Activated effector memory CD4-positive, alpha-beta T cell treated with anti-CD3 and anti-CD28 coated beads, Interleukin-2, amount 50 U/mL, for 16 hours (primary cell): ENCODE measurements at places on chromosomes 6 and 20.

GRCh38 chr6:144158133-144158532 lies 7.8 kb downstream of the STX11 start:
- no peak for DNase-seq

GRCh38 chr6:50657513-50657912 lies 55.8 kb upstream of the TFAP2D start:
- no peak for DNase-seq

GRCh38 chr20:53923566-53924369 lies 146.6 kb downstream of the BCAS1 start:
- no peak for DNase-seq

DNA sequence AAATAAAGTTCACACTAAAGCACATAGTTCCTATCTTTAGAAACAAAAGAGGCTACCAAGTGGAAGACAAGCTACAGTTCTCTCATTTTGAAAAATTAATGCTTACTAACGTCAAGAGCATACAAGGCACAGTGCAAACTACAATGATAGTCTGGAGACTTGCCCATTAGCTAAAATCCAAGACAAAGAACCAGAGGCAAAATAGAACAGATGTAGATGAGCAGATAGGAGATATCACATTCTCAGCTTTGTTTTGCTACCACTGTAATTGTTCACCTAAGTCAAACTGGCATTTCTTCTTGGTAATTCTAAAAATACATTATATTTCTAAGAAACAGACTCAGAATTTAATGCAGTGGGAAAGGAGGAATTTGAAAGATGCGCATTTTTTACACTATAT lies 5.2 kb downstream of the TMEM30A start:
- DNase-seq: no peak

GRCh38 chr6:4179960-4180651 lies 44.7 kb upstream of the ECI2 start:
- no peak for DNase-seq

DNA sequence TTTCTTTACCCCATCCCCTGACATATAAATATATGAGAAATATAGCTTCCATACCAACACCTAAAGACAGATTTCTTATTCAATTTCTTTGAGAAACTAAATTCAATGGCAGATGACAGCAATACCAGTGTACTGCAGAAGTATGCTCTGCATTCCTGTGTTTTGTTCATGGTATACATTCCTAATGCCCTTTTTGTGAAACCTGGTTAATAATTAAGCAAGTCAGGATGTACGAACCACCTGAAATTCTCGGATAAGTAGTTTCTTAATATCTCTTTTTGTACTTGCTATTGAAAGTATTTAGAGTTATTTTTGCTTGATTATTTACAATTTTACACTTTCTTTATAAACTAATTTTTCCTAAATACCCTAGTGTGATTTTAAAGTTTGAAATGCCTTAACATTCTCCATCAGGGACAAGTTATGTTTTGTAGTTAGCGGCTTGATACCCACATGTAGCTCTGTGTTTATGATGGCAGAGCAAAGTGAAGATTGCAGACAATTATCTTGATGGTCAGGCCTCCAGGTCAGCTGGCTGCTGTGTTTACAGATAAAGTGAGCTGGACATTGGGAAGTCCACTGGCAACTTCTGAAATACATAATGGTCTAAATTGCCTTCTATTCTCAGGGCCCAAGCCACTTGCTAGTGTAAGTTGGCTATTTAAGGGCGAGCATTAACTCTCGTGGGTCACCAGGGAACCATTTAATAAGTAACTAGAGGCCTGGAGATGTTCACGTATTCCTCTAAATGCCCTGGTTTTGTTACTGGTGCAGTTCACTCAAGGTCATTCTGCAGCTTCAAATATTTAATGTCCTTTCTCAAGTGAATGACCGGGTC lies 58.2 kb downstream of the PLCB1 start:
- no peak for DNase-seq

GRCh38 chr6:32096087-32096393 lies 13.1 kb downstream of the TNXB start:
- no peak for DNase-seq

- no peak for DNase-seq
These were observed 111.8 kb downstream of the CHD6 start for GRCh38 chr20:41506192-41506915.

- DNase-seq: no peak
These were observed 31.4 kb downstream of the LINC00237 start for GRCh38 chr20:21074605-21075336.

GRCh38 chr6:46393161-46393939 lies 97.9 kb downstream of the RCAN2 start:
- DNase-seq: no peak

- no peak for DNase-seq
These were observed 108.0 kb downstream of the CHD6 start for GRCh38 chr20:41510224-41510623.

DNA sequence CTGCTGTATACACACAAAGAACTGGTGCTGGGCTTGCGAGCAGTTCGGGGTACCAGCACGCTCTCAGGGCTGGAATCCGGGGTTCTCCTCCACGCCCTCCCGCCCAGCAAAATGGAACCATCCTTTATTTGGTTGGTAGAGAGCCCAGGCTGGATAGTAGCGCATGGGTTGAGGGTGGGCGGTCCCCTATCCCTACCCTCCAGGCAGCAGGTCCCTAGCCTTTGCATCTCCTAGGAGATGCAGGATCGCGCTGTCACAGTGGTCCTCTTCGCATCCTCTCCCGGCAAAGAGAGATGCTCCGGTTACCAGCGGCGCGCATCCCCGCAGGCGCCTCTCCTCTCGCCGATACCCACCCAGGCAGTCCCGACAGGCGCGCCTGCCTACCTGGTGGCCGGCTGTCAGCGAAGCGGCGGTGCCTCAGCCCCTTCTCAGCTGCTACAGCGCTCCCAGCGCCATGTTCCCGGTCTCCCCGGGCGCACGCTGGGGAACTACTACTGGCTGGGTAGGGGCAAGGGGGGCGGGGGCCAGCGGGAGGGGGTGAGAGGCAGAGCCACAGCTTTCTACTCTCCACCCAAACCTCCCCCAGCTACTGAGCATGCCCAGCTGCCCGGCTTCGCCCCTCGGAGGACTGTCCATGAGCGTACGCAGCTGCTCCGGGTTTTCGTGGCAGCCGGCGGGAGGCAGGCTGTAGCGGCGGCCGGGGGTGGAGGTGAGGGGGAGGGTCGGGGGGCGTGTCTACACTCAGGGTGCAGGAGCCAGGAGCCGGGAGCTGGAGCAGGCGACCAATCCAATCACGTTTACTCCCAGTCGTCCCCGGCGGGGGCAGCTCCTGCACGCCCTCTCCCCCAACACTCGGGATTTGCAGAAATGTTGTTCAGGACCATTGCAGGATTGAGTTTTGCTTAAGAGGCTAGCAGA lies at the start of gene PAK5:
PAK5 (minus strand) TSS at position 699 of the 918 bp plus-strand sequence. CDS start 194,748 bp downstream, outside the sequence.
- no peak for DNase-seq

DNA sequence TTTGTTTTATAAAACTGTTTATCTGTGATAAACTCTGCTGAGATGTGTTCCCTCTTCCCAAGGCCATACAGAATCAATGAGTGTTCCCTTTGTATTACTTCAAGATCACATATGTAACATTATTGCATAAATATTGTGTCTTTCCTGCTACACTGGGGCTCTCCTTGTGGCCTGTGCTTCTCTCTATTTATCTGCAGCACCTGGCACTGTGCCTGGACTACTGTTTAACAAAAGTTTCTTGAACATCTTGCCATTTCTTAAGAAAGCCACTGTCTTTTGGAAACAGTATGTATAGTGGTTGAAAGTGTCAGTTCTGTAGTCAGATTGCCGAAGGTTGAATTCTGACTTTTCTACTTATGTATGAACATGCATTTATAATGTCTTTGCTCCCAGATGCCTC lies 169.0 kb upstream of the SCGN start:
- DNase-seq: no peak

DNA sequence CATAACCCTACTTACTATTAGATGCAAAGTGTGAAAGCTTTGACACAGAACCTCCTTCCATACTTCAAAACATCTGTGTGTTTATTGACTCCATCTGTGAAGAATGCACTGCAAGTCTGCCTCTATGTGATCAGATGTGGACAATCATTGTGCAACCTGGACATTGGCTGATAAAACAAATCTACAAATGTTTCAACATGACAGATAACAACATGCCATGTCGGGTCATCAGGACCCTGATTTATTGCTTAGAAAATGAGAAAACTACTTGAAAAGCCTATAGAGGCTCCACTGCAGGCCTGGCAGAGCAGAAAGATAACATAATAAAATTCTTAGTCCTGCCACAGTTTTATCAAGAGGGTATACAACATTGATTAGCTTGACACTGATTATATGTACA lies 1286.4 kb downstream of the GRIK2 start:
- DNase-seq: no peak

- no peak for DNase-seq
These were observed 94.0 kb downstream of the SYCP2 start for GRCh38 chr20:59839400-59839799.

GRCh38 chr6:39430871-39431523 lies 108.5 kb upstream of the KCNK16 start:
- DNase-seq: no peak

- no peak for DNase-seq
These were observed 122.1 kb upstream of the TRAF3IP2 start for GRCh38 chr6:111727802-111728201.

- DNase-seq: no peak
These were observed 14.1 kb upstream of the CHMP4B start for GRCh38 chr20:33796907-33797544.

- no peak for DNase-seq
These were observed 40.9 kb downstream of the LGSN start for GRCh38 chr6:63278916-63279315.

- DNase-seq: no peak
These were observed 124.0 kb downstream of the ZMYND8 start for GRCh38 chr20:47232518-47232917.

- peak; percentile 90 for DNase-seq
These were observed at the start of gene SYTL3 for GRCh38 chr6:158649289-158650143. TSS of gene SYTL3 (plus strand) at chr6:158650054. CDS start at chr6:158663269, 13,215 bp downstream.

- no peak for DNase-seq
These were observed 165.9 kb upstream of the PREP start for GRCh38 chr6:105568751-105569150.

DNA sequence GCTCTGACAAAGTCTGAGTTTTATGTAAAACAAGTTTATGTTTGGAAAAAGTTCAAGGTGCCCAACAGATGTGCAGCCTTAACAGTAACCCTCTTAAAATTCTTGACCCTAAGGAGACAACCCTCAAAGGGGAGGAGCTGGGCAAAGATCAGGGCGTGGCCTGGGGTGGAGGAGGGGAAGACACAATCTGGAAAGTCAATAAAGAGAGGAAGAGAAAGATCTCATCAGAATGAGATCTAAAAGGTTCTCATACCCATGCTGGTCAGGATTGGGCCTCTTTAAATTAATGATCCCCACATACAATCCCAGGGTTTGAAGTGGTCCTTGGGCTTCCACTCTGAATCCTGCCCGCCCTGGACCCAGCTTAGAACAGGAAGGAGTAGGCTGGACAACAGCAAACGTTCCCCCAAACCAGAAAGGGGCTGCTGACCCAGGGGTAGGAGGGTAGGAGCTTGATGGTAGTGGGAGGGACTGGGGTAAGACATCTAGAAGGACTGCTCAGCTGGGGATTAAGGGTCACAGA lies 33.0 kb downstream of the FOXP4 start:
- no peak for DNase-seq

GRCh38 chr6:78397499-78397898 lies 469.9 kb upstream of the IRAK1BP1 start:
- no peak for DNase-seq

GRCh38 chr6:150252714-150253444 lies 110.0 kb downstream of the PPP1R14C start:
- no peak for DNase-seq

DNA sequence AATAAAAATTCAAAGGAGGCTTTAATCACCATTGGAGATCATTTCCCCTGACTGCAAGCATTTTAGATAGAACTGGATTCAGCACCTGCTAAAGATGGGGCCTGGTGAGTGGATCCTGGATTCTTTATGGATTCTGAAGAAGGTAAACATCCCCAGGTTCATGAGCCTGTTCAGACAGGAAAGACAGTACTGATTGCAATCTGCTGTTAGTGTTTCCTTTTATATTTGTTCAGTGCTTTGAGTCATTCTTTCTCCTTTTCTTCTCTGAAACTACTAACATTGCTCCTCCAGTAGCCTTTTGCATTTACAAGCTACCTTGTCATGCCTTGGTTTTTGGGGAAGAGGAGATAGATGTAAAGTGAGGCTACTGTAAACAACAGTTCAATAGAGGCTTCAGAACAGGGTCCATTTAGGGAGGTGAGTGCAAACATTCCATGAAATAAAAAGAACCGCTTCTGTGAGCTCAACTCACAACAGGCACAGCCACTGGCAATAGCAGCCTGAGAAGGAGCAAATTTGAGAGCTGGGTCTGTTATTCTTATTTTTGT lies 66.4 kb upstream of the PRL start:
- DNase-seq: no peak

- DNase-seq: no peak
These were observed 848.5 kb upstream of the MAN1A1 start for GRCh38 chr6:120198033-120198432.

DNA sequence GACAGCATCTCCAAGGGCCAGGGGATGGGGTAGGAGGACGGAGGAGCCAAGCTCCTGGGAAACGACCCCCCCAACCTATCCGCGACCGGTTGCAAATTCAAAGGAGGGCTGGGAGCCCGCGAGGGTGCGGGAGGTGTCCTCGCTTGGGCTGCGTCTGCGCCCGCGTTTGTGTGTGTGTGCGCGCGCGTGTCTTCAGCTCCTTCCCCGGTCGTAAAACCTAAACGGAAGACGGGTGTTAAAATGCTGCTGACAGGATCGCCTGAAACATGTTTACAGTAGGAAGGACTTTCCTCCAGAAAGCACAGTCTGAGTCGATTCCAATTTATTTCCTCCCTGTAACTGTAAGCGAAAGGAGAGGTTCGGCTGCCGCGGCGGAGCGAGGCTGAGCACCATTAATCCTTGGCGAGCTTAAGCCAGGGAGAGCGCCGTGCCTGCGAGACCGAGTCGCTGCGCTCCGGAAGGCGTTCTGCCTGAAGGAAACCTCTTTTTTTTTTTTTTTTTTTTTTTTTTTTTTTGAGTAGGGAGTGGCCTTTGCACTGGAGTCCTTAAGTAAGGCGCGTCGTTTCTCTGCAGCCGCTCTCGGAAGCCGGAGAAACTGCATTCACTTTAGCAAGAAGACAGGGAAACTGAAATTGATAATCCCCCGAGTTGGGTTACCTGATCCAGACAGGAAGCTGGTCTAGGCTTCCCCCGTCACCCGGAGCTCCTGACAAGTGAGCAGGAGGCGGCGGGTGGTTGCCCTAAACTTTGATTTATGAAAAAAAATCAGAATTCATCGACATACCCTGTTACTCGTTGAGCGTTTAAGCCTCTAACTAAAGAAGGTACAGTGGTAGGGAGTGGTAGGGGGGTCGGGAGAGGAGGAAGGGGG lies 4.8 kb upstream of the SOX4 start:
- DNase-seq: peak; percentile 70

DNA sequence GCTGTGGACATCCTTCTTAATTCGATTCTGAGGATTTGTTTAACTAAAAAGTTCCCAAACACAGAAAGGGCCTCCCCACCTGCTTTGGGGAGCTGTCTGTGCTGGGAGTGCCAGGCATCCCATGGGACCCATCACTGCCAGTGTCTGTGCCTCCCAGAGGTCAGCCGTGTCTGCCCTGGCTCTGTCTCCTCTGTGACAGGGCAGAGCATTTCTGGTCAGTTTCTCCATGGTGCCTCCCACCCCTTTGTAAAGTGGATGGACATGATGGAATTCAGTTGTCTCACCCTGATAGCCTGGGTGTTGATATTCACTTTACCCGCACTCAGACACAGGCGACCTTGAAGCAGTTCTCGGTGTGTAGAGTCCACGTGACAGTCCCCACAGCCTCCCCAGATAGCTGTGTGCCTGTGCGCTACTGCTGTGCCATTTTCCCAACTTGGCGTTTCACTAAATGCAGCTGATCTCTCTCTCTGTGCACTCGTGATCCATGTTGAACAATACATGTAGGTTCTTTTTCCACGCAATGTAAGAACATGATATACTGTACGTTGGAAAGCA lies 70.5 kb downstream of the CDS2 start:
- DNase-seq: no peak
